ENCODE measurements at places on chromosomes 5 and 9.

DNA sequence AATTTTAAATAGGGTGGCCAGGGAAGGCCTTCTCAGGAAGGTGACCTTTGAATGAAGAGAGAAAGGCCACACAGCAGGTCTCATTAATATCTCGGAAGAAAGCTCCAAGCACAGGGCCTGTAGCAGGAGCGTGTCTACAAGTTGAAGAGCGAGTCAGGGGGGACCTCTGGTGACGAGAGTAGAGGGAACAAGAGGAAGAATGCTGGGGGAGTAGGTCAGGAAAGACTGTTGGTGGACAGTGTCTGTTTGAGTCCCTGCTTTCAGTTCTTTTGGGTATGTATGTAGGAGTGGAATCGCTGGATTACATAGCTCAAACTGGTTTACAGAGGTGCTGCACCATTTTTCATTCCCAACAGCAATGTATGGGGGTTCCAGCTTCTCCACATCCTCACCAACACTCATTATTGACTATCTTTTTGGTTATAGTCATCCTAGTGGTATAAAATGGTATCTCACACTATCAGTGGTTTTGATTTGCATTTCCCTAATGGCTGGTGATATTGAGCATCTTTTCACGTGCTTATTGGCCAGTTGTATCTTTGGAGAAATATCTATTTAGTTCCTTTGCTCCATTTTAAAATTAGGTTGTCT, 55.8 kb downstream of the NUP214 start:
- no peak for DNase-seq

DNA sequence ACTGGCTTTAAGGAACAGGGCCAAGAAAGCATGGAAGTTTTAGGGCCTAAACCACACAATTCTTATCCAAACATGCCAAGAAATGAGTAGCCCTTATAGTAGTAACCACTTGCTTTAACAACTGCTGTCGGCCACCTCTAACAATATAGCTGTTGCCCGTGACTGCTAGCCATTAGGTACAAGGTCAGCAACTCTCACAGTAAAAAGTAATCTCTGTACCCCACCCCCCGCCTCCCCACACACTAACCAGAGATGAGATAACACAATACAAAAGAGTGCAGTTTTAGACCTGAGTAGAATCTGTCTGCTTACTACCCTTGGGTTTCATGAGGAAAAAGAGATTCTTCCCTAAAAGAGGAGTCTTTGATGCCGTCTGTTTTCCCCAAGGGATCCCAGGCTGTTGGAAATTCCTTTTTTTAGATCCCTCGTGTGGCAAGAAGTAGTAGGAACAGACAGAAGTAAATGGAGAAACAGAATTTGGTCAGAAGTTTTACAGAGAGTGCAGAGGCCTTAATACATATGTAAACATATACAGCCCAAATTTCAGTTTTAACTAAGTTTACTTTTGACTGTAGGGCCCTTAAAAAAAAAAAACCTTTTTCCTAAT, 94.3 kb downstream of the WDR41 start:
- DNase-seq, result no peak

DNA sequence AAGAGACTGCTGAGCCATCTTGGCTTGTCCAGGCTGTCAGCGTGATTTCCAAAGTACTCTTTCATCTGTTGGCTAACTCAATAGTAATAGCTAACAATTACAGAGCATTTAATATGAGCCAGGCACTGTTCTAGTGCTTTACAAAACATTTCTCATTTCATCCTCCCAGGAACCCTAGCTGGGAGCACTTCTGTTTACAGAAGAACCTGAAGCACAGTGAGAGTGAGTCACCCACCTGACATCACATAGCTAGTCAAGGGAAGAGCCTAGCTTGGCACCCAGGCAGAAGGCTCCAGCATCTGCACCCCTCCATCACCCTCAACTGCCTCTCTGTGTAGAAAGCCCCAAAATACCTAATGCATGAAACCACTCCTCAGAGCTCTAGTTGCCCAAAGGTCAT, 57.5 kb upstream of the IQGAP2 start:
- DNase-seq, result peak; percentile 19

- no peak for DNase-seq
These were observed 46.4 kb downstream of the PKD2L2 start for GRCh38 chr5:137935694-137936093.

- no peak for DNase-seq
These were observed 378.3 kb downstream of the BRINP1 start for GRCh38 chr9:118990949-118991348.

DNA sequence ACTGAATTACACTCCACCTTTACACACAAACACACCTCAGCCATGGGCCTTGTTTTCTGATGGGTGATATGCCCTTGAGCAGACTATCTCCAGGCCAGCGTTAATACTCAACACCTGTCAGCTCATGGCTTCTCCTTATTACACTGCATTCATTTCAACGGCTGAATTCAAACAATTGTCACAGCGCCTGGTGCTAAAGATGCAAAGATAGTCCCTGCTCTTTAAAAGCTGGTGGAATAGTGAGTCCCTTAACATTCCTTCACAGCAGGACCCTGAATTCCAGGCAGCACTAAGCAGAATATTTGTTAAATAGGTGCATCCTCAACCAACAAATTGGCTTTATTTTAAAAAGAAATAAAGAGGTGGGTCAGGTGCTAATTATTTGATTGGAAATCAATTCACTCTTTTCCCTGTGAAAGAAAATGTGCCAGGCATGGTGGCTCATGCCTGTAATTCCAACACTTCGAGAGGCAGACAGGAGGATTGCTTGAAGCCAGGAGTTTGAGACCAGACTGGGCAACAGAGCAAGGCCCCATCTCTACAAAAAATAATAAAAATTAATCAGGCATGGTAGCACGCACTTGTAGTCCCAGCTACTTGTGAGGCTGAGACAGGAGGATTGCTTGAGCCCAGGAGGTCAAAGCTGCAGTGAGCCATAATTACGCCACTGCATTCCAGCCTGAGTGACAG, 155.7 kb upstream of the EFNA5 start:
- DNase-seq, result no peak

DNA sequence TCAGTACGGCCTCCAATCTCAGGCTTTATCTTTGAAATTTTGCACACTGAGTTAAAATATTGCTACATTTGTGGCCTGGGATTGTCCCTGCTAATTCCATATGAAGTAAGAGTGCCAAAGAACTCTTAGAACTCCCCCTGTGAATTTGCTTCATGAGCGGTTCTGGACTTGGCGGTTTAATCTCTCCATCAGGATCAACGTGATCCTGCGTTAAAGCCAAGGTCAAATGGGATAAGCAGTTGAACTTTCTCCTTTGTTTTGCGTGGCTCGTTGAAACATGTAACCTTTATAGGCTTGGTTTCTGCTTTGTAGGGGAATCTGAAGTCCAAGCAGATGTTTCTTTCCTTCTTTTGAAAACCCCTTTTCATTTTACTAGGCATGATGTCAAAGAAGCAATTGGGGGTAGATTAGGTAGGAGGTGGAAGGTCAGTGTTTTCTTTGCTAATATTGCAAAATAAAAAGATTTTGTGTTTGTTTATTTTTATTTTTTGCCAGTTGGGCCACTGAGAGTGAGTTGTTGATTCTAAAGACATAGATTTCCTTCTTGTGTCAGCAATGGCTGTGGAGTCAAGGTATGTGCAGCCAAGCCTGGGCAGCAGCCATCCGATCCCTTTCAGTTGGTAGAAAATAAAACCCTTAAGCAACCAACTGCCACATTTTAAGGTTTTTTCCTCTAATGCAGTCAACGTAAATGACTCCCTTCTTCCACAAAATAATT, 390.8 kb downstream of the NNT start:
- DNase-seq, result no peak

DNA sequence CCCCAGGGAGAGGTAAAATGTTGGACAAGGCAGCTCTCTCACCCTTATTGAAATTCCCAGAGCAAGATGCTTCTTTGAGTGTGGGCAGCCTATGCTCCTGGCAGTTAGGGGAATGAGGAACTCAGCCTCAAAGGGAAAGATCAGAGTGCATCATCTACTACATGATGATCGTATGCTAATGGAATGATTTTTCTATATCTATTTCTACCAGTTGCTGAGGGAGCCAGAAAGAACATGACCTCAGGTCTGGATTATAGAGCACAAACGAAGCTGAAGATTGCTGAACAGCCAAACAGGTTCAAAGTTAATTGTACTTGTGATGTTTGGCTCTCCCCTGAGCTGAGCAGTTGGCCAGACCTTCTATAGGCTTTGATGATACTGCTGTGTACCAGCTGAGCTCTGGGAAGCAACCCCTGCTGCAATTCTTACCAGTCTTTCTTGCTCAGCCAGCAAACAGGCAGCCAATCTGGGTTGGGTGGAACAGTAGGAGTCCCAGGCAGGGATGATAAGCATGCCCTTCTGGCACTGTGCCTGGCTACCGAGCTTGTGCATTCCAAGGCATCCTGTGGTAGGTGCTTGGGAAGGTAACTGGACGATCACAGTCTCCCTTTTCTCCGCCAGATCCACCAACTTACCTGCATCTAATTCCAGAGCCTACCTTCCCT, 10.3 kb upstream of the FBXL7 start:
- no peak for DNase-seq

- no peak for DNase-seq
These were observed 1676.0 kb upstream of the NUDT12 start for GRCh38 chr5:105238561-105238960.

DNA sequence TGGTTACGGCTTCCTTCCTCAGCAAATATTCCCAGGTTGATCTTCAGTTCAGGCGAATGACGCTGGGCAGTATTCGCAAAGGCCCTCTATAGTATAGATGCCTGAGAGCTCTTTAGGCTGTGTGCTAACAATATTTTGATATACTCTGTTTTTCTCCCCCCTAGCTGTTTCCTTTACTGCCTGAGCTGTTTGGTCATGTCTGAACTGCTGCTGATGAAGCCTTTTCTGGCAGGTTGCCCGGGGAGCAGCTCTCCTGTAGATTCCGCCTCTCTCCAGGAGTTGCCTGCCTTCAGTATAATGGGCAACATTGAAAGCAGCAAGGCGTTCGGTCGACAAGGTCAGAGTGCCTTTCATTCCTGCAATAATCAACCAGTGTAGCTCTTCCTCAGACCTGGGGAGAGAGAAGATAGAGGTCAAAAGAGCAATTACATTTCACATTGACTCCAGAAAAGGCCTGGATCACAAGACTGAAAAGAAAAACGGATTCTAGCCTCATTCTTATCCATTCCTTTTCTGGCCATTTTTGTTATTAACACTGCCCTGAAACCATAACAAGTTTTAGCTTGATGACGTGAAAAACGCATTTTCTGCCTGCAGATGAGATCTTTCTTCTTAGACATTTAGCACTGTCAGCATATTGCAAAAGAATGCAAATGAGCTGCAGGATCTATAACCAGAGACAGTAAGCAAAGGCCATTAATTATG, 60.1 kb upstream of the ZNF608 start:
- peak; percentile 25 for DNase-seq

DNA sequence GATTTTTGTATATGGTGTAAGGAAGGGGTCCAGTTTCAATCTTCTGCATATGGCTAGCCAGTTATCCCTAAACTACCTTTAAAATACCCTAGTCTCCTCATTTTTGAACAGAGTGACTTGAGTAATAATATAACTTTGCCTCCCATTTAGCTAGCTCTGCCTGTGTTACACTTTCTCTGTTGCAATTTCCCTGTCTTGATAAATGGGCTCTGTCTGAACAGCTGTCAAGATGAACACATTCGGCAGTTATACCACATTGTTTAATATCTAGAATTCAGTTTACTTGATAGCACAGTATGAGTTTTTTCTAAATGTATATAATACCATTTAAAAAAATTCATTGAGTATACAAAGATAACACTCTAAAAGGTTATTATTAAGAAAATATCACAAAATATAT, 562.9 kb upstream of the FTMT start:
- no peak for DNase-seq

All from A549 (cell line).